ENCODE measurements at places on chromosomes 7 and 10. TPM values are rescaled to one million over a fixed set of nuclear protein-coding genes. Genes with fewer than 3 reads are reported as not detected.

The SFMBT2 gene
- total RNA-seq: 0.76 TPM

The OIT3 gene
- 0.09 TPM for total RNA-seq

The PRF1 gene
- not detected for total RNA-seq

The CPEB3 gene
- total RNA-seq: 1.6 TPM

The ADAM8 gene
- 0.11 TPM for total RNA-seq

The AP5Z1 gene
- total RNA-seq: 20.1 TPM

The ELOVL3 gene
- total RNA-seq: not detected

The UBN2 gene
- total RNA-seq: 3.5 TPM

The UPK3B gene
- total RNA-seq: 0.11 TPM

The PI4K2A gene
- 9.1 TPM for total RNA-seq

The LDB3 gene
- not detected for total RNA-seq

The AGR2 gene
- total RNA-seq: not detected

The CFTR gene
- total RNA-seq: not detected

The WNT16 gene
- not detected for total RNA-seq

The GPR26 gene
- total RNA-seq: not detected

The COL17A1 gene
- total RNA-seq: under 0.01 TPM

The ATAD1 gene
- total RNA-seq: 21.5 TPM

The TMUB1 gene
- 17.0 TPM for total RNA-seq

The CPA2 gene
- not detected for total RNA-seq

The VWDE gene
- total RNA-seq: not detected

The SKIDA1 gene
- total RNA-seq: 5.4 TPM

The PNLIPRP2 gene
- total RNA-seq: not detected

The GLCCI1 gene
- 1.1 TPM for total RNA-seq

The MCM10 gene
- 2.0 TPM for total RNA-seq

The CLRN3 gene
- 0.33 TPM for total RNA-seq

The MSMB gene
- not detected for total RNA-seq

The RBM20 gene
- 1.6 TPM for total RNA-seq

The PIK3AP1 gene
- 0.09 TPM for total RNA-seq

The DDC gene
- not detected for total RNA-seq

The PDZD7 gene
- total RNA-seq: 0.43 TPM

The PRSS37 gene
- not detected for total RNA-seq

Data from dermis lymphatic vessel endothelial cell (primary cell).